ENCODE measurements at places on chromosomes 12 and 14. TPM values are rescaled to one million over a fixed set of nuclear protein-coding genes. Genes with fewer than 3 reads are reported as not detected.

DPY19L2 gene
- total RNA-seq: 5.8 TPM

CPNE6 gene
- not detected for total RNA-seq

DNA sequence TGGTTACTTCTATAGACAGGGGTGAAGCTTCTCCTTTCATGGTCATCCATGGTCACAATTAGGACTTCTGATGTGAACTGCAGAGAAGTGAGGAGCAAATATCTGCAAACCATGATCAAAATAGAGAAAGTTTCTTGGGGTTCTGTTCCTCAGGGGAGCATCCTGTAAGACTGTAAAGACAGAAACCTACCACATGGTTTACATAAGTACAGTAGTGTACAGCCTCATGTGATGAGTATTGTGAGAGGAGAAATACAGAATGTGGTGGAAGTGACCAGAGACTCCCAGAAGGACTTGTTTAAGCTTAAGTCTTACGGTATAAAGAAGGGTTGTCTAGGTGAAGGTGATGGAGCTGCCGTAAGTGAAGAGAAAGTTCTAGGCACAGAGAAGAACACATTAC, 484.7 kb downstream of the LRIG3 start:
- DNase-seq: no peak

SLC39A2 gene
- 0.25 TPM for total RNA-seq

GRCh38 chr12:4454315-4454860, 8.8 kb upstream of the FGF6 start:
- DNase-seq: no peak

GRCh38 chr12:11822081-11822834, 172.8 kb downstream of the ETV6 start:
- DNase-seq: peak; percentile 67

NAP1L1 gene
- 500 TPM for total RNA-seq

KLHL33 gene
- 0.08 TPM for total RNA-seq

GRCh38 chr14:53701108-53701875, 255.3 kb downstream of the BMP4 start:
- DNase-seq: no peak

- no peak for DNase-seq
These were observed 84.3 kb upstream of the TTC7B start for GRCh38 chr14:90900476-90901083.

- no peak for DNase-seq
These were observed 31.8 kb upstream of the RCOR1 start for GRCh38 chr14:102560458-102561261.

GRCh38 chr12:29116414-29116813, 32.7 kb upstream of the FAR2 start:
- DNase-seq: peak; percentile 26

DNA sequence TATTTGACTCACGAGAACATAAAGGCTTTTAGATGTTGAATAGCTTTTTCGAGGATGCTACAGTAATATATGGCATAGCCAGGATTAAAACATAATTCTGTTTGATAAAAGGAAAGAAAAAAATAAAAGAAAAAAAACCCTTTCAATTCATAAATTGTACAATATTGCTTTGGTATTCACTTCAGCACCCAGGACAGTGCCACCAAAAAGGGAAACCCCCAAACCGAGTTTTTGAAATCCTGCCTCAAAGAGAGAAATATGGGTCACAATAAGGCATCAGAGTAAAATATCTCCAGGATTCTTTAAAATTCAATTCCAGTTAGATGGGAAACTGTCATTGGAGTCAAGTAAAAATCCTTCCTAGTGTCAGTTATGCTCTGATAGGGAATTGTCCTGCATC, 551.2 kb upstream of the SEL1L start:
- no peak for DNase-seq

GRCh38 chr14:66206554-66206953, 279.6 kb upstream of the CCDC196 start:
- DNase-seq: no peak

SMCO3 gene
- total RNA-seq: not detected

ANKS1B gene
- not detected for total RNA-seq

GRCh38 chr14:80627745-80628144, 313.8 kb downstream of the CEP128 start:
- DNase-seq: no peak

GRCh38 chr12:11688379-11688778, 38.9 kb downstream of the ETV6 start:
- DNase-seq: no peak

- DNase-seq: no peak
These were observed 6.4 kb downstream of the TNS2 start for GRCh38 chr12:53056296-53056695.

DNA sequence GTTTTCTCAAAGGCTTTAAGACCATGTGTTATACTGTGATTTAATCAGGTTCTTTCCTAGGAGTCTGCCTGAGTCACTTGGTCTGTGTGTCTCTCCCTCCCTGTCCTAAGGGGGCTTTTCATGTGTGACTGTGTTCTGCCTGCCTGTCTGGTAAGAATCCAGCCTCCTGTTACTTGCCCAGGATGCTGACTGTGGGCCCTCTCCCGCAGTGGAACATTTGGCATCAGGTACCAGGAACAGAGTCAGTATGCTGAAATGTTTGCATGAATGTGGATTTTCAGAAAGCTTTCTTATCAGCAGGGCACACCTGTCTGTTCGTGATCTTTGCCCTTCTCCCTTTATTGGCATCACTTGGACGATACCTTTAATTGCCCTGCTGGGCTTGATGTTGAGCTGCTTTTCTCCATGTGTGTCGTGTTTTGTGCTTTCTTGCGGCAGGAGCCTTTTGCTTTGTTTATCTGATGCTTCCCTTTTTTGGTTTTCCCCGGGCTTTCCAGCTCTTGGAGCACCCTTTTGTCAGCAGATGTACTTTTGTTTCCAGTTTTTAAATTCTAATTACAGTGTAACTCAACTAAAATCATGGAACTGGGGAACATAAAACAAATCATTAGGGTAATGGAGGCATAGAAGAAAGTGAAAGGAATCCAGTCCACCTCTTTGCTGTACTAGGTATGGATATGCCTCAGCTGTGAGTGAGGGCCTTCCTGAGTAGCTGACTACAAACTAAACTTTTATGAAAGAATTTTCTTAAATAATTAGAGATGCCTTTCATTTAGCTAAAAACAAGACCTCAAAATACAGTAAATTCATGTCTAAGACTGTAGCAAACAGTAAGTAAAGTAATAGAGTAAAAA, 72.5 kb downstream of the TRAF3 start:
- no peak for DNase-seq

DNA sequence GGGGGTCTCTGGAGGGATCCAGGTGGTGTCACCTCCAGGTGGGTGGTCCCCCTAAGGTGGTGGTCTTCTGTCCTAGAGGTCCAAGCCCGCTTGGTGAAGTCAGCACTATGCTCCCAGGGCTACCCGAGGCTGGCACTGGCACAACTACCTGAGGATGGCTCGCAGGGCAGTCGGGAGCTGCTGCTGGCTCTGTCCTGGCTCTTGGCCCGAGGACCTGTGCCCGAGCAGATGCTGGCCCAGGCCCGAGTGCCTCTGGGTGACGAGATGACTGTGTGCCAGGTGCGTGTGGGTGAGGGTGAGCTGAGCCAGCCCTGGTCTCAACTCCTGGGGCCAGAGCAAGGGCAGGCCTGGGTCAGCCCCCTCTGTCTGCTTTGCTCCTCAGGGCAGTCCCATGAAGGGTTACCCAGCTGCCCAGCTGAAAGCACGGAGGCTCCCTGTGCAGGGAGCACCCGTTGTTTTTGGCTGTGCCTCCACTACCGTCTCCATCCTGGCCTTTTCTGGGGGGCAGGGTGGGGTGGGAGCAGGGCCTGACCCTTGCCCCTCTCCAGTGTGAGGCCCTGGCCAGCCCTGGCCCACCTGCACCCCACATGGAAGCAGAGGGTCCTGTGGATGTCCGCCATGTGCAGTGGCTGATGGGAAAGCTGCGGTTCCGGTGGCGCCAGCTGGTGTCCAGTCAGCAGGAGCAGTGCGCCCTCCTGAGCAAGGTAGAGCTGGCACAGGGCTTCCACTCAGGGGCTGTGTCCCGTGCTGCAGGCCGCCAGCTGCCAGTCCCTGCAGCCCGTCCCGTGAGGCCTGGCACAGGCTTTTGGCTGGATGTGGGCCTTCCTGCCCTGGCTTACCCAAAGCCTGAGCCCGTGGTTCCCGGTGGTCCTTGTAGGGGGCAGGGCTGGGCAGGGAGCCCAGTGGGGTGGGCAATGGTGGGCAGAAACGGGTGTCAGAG, 1.3 kb downstream of the TEDC1 start:
- DNase-seq: no peak

DNA sequence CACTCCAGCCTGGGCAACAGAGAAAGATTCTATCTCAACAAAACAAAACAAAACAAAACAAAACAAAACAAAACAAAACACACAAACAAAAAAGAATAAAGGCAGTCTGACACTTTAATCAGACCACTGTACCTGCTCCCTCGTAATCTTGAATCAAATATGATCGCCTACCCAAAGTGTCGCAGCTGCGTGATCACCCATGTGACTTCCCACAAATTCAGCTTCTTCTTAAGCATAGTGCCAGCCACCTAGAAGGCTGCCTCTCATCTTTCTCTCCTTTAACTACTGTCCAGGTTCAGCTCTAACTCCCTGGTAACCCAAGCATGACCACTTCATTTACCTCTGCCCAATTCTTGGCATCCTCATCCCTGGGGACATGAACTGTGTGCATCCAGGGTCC, 37.4 kb downstream of the FMNL3 start:
- DNase-seq: no peak

CIDEB gene
- total RNA-seq: 1.1 TPM

DNA sequence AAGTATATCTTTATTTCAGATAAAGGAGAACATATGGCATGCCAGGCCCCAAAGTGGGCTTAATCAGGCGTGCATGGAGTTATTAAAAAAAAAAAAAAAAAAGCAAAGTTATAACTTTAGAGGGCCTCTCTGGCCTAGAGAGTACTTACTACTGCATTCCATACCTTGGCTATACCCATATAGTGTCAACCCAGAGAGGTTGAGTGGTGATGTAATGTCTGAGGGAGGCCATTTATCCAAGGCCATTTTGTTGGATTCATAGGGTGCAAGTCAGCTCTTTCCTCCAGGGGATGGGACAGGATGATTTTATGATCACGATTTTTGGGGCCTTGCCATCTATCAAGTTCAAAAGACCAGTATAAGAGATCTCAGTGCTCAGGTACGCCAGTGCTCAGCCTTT, 66.4 kb downstream of the DCAF5 start:
- no peak for DNase-seq

ITGB7 gene
- 0.75 TPM for total RNA-seq

- DNase-seq: no peak
These were observed 59.2 kb upstream of the PLEKHA5 start for GRCh38 chr12:19070341-19070740.

- no peak for DNase-seq
These were observed 8.6 kb downstream of the NAB2 start for GRCh38 chr12:57097554-57097835.

FSCB gene
- total RNA-seq: not detected

DNA sequence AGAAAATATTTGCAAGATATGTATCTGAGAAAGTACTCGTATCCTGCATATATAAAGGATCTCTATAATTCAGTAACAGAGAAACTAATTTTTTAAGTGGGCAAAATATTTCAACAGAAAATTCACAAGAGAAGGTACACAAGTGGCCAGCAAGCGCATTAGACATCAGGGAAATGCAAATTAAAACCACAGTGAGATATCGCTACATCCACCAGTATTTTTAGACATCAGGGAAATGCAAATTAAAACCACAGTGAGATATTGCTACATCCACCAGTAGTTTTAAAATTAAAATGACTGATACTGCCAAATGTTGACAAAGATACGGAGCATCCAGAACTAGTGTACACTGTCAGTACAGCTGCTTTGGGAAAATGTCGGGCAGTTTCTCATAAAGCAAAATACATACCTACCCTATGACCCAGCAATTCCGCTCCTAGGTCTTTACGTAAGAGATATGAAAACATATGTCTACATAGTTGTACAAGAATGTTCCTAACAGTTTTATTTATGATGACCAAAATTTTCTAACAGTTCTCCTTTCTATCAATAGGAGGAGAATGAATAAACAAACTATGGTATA, 2.8 kb upstream of the KCNK13 start:
- no peak for DNase-seq

DNA sequence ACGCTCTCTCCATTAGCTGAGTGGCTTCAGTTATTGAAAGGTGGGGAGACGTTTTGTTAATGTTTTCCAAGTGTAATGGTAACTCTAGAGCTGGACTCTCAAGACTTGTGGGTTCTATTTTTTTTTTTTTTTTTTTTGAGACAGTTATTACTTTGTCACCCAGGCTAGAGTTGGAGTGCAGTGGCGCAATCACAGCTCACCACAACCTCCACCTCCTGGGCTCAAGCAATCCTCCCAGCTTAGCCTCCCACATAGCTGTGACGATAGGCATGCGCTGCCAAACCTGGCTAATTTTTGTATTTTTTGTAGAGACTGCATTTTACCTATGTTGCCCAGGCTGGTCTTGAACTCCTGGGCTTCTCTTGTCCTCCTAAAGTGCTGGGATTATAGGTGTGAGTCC, 26.2 kb downstream of the ATF1 start:
- DNase-seq: no peak

GRCh38 chr12:120266180-120266870, 795 bp upstream of the PXN start:
- no peak for DNase-seq

DNA sequence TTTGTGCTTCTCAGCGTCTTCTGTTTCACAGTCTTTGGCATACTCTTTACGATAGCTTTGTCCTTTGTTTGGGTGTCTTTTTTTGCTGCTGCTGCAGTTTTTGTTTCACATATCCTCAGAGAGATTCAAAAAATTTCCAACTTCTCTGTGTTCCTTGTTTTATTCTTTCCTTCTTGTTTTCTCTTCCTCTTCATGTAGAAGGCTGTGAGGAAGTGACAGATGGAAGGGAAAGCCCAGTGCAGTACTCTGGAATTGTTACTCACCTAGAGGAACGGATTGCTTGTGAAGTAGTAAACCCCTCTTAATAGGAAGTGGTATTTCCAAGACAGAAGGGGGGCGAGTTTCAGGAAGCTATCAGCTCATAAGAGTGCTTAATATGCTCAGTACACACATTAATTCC, 1.7 kb downstream of the CREBL2 start:
- DNase-seq: no peak

CELA1 gene
- total RNA-seq: not detected

- no peak for DNase-seq
These were observed 4.1 kb upstream of the KLRG1 start for GRCh38 chr12:8985213-8985754.

SLC15A5 gene
- not detected for total RNA-seq

KLRD1 gene
- 1.5 TPM for total RNA-seq

GRCh38 chr12:6326316-6327228, 15.3 kb downstream of the TNFRSF1A start:
- no peak for DNase-seq

DNA sequence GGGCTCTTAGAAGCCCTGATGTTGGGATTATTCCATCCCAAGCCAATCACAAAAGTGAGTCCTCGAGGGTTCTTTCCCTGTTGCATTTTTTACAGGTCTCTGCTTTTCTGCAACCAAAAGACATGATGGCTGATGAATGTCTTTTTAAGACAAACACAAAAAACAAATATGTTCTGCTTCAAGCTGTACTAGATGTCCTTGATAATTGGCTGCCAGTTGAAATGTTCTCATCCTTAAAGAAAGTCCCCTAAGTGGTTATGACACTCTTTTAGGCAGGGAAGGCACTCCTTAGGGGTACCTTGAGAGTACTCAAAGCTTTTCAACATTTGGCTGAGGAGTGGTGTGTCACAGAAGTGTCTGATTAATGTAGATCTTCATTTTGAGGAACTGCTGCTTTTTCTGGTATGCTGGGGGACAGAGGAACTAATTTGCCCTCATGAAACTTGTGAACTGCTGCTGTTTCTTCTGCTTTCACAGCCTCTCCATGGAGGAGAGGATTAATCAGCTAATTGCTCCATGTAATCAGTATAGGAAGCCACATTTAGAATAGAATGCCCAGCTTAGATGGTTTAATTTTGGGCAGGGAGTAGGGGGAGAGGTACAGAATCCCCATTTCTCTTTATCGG, 22.8 kb upstream of the IGF1 start:
- DNase-seq: no peak
